ENCODE measurements at places on chromosomes 11 and 22.
A peak's percentile ranks its signal among the peaks of the same experiment; 100 is the strongest.

GRCh38 chr11:76658651-76659650 lies 11.6 kb downstream of the LRRC32 start:
- no peak for DNase-seq

GRCh38 chr11:75429902-75430713 lies 2.9 kb downstream of the KLHL35 start:
- peak; percentile 49 for DNase-seq

GRCh38 chr11:11620173-11620920 lies 1.5 kb downstream of the GALNT18 start:
- no peak for DNase-seq

GRCh38 chr22:40030026-40030757 lies 35.4 kb downstream of the FAM83F start:
- no peak for DNase-seq

- DNase-seq = no peak
These were observed 11.8 kb downstream of the SOX10 start for GRCh38 chr22:37972527-37972926.

DNA sequence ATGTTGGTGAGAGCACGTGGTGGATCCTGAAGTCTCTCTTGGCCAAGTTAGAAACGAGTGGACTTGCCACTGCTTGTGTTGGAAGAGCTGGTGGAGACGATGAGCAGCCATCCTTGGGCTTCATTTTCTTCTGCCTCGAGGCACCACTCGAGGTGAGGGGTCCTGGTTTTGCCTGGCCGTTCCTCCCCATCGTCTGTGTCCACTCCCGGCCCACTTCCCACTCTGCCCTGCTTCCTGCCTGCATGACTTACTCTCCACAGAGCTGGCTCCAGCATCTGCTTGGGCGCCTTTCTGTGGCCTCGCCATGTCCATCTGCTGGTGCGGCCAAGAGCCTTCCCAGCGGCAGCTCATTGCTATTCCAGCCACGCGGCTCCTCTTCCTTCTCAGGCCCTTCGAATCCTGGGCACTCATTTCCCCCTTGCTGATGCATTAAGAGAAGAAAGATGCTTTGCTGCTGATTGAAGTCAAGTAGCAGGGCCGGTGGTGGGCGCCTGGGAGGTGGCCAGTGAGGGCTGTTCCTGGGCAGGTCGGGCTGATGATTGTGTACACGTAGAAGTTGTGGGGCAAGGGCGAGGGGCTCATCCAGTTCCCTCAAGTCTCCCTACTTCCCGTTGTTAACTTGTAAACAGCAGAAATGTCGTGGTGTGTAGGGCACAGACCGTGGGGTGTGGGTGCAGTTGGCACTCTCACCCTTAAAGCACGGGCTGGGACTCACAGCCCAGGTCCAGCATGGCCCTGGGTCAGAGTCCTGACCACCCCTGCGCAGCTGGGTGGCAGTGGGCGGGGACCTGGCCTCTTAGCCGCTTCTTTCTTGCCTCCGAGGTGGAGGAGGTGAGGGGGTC lies 292.0 kb downstream of the TBC1D22A start:
- DNase-seq = no peak

- DNase-seq = no peak
These were observed 6.8 kb upstream of the LIF start for GRCh38 chr22:30253205-30253852.

DNA sequence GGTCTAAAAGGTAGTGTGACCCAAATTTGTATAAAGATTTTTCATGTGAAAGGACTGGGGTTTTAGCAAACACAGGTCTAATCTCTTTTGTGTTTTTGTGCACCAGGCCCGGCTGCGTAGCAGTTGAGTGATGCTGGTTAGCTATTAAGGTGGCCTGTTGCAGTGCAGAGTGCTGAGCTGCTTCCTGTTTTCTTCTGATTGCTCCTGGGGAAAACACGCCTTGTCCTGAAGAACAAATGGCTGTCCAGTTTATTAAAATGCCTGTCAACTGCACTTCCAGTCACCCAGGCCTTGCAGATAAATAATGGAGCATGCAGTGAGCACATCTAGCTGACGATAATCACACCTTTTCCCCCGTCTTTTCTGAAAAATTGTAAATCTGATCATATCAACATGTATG lies 1.8 kb downstream of the SRSF8 start:
- peak; percentile 41 for DNase-seq

GRCh38 chr22:49152939-49153770 lies 674.5 kb downstream of the BRD1 start:
- no peak for DNase-seq

DNA sequence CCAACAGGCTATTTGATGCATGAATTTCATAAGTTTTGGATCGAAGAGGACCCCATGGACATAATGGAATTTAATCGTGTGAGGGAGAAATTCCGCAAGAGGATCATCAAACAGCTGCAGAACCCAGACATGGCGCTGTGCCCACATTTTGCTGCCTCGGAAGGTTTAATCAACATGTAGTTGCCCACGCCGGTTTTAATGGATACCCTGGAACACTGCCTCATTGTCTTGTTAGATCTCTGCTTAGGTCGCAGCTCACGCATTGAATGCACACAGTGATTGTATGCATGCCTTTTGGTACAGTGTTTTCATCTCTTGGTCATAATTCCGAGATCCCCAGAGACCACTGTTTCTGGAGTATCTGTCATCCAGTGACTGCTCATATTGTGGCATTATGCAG lies 46.8 kb downstream of the SLN start:
- no peak for DNase-seq

DNA sequence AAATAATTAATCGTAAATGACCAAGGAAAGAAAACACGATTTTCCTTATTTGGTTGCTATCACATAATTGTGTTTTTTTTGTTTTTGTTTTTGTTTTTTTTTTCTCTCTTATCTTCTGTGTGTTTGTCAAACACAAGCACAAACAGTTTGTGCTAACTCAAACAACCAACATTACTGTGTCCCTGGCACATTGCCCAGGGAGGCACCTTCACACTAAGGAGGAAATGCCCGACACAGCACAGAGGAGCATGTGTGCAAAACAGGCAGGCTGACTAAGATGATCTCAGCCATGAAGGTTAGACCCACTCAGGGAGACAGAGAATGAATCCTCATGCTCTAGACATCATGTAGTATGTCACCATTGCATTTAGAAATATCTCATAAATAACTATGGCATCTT lies 130.1 kb downstream of the SOX6 start:
- DNase-seq = no peak

DNA sequence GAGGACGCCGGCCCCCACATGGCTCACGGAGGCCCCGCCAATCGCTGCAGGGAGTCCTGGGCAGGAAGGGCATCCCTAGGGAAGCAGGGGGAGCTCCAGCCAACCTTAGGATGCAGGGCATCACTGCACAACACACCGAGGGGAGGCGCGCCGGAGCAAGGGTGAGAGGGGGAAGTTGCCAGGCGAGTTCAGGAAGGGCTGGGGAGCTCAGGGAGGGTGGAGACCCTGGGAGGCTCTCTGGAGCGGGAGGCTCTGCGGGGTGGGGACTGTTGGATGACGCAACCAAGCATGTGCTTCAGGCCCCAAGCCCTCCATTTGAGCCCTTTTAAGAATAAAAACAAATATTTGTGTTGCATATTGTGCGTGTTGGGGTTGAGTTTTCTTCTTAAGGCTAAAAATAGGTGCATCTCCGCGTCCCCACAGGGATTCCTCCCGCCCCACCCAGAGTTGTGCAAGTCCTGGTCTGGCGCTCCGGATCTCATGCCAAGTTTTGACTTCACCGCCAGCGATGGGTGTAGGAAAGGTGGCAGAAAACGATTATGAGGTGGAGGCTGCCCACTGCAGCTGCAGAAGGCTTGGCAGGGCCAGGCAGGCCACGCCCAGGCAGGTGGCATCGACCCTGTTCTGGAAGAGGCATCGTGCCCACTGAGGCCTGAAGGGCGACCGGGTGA lies 65.2 kb downstream of the WNT7B start:
- DNase-seq = no peak

DNA sequence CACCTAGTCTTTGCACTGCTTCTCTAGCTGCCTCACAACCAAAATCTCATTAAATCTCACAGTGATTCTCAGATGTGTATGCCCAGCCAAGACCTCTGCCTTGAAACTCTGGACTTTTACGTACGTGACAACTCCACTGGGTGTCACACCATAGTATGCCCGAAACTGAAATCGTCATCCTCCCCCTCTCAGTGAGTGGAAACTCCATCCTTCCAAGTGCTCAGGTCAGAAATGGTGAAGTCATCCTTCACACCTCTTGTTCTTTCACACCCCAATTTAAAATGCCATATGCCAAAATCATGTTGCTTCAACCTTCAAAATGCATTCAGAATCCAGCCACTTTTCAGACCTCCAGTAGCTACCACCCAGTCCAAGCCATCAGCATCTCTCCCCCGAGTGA lies 42.5 kb downstream of the SFI1 start:
- DNase-seq = no peak

- DNase-seq = no peak
These were observed 27.1 kb upstream of the NXPE2 start for GRCh38 chr11:114651145-114651718.

DNA sequence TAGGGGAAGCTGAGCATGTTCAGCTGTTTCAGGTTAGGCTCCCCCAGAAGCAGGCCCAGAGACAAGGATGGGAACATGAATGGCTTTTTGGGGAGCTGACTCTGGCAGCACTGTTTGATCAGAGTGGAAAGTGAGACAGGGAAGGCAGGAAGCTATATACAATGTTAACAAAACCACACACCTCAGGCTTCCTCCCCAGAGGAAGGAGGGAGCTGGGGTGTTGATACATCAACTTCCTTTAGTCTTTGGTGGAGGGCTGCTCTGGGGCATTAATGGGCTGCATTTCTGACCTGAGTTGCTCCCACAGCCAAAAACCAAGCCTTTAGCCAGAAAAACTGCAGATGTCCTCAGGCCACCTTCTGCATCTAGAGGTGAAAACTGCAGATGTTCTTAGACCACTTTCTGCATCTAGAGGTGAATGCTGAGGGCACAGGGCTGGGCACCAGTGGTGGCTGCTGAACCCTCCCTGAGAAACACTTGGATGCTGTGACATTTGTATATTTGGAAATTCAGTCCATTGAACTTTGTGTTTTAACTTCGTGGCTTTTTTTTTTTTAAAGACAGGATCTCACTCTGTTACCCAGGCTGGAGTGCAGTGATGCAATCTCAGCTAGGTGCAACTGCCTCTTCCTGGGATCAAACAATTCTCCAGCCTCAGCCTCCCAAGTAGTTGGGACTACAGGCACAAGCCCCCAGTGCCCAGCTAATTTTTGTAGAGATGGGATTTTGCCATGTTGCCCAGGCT lies 49.9 kb downstream of the KIAA1671 start:
- DNase-seq = no peak

GRCh38 chr11:116687458-116688201 lies 85.2 kb downstream of the BUD13 start:
- no peak for DNase-seq

DNA sequence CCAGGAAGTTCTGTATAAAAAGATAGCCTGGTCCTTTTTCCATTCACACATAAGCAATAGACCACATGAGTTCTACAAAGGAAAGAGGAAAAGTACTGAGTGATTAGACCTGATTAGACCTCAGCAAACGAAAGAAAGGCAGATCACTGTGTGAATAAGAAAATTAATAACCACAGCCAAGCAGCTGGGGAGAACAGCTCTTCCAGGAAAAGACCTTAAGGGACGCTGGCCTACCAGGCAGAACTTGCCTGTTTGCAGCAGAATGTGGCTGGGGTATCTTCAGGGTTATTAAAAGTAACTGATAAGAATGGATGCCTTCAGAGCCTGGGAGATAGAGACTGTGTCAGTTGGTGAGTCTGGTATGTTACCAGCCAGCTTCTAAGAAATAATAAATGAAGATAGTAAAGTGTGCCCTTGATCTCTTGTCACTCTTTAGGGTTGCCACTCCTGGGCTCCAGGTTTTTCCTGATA lies 172.9 kb downstream of the DBX1 start:
- no peak for DNase-seq

- DNase-seq = no peak
These were observed 4.0 kb downstream of the CARNS1 start for GRCh38 chr11:67419325-67420049.

DNA sequence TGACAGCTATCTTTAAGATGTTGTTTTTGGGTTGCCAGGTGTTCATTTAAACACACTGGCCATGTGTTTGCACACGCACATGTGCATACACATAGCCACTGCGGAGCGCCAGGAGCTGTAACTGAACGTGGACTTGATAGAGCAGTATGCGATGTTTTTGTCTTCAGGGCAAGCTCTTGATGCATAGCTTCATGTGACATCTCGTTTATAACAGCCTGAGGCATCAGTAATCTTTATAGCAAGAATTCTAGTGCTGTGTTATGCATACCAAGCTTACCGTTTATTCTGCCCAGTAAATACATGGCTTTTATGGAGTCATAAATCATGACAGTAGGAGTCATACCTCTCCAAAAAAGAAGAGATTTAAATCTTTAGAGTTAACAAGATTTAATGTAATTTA lies 87.0 kb downstream of the ATXN10 start:
- DNase-seq = no peak

DNA sequence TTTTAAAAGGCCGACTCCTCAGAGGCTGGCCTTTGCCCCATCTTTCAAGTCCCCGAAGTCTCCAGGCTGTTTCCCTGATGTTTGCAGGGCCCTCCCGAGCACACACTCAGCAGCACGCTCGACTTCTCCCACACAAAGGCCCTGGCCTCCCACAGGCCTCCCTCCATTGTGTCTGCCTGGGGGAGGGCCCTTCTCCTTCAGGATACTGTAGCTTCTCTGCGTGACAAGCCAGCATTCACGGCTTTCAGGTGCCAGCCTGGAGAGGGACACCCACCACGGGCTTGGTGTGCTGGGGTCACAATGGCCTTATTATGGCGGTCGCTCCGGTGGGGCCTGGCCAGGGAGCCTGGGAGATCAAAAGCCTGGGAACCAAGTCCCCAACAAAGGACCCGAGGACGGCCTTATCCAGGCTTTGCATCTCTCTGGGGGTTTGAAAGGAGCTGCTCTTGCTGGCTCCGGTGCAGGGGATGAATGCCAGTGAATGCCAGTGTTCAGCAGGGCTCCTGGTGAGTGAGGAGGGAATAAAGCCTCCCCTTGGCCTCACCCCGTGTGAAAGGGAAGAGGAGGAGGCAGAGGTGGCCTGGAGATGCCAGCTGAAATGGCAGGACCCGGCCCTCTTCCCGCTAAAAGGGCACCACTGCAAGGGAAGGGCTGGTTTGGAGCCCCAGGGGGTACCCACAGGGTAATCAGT lies 55.0 kb downstream of the TRAF6 start:
- DNase-seq = no peak

DNA sequence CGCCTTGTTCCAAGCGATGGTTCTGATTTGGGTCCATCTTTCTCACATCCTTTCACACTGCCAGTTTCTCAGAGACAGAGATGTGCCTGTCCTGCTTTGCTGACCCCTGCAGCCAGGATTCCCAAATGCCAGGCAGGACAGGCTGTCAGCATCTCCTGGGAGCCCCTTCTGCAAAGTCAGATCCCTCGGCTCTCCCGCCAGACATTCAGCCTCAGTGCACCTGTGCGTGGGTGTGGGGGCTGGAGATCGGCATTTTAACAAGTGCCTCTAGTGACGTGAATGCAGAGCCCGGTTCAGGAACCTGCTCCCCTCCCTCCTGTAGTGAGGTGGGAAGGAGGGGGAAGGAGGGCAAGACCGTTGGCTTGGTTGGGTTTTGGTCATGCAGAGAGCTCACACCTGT lies 108.9 kb upstream of the FGF3 start:
- DNase-seq = no peak

- no peak for DNase-seq
These were observed 1.4 kb downstream of the WT1 start for GRCh38 chr11:32433914-32434355.

- no peak for DNase-seq
These were observed 167.5 kb downstream of the KIRREL3 start for GRCh38 chr11:126833065-126833464.
